ENCODE measurements at places on chromosomes 7 and 10.

DNA sequence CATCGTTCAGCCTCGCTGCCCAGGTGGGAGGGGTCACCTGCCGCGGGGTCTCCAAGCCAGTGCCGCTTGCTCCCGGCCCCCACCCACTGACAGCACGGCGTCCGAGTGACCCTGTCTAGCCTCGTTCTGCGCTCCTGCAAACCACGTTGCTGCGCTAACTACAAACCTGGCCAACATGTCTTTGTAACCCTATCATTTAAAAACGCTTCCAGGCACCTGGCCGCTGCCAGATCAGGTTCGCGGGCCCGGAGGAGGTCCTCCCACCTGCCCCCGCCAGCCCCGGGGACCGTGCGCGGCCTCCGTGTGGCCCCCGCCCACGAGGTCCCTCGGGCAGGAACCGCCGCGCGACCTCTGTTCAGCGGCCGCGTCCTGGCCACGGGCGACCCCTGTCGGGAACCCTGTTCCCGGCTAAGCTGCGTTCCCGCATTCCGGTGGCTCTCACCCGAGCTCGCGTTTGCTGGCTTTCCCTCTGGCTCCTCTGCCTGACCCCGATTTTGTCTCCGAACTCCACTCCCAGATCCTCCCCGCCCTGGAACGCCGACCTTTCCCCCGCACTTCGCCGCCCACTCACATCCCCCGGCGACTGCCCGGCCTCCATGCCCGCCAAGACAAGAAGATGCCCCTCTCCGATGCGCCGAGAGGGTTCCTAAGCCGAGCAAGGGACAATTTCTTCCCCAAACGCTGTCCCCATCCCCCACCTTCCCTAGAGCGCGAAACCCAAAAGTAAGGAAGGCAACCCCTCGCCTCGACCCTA, 2.4 kb downstream of the SFMBT2 start:
- no peak for DNase-seq

DNA sequence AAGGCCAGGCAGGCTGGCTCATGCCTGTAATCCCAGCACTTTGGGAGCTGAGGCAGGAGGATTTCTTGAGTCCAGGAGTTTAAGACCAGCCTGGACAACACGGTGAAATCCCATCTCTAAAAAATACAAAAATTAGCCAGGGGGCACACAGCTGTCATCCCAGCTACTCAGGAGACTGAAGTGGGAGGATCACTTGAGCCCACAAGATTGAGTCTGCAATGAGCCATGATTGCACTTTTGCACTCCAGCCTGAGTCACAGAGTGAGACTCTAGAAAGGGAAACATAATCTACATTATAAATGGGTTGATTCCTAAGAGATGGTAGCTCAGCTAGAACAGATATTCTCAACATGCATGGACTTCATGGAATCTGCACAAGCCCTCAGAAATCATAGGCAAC, 6.3 kb upstream of the LIPF start:
- DNase-seq, result no peak

DNA sequence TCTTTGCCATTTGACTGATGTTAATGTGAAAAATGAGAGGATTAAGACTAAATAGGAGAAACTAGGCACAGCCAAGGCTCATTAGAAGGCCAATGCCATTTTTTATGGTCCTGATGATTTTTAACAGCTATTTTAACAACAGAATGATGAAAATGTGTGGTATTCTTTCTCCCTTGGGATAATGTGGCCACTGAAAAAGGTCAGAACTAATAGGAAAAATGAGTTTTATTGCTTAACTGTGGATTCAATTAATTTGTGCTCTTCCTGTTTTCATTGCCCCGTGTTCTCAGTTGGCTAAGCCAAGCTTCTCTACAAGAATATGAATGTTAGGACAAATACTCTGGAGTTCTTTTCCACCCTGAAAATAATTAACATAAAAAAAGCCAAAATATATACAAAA, 56.6 kb downstream of the BMPER start:
- no peak for DNase-seq

GRCh38 chr10:5844345-5845055, 31.3 kb upstream of the GDI2 start:
- no peak for DNase-seq

GRCh38 chr10:67549390-67549789, 146.6 kb downstream of the CTNNA3 start:
- DNase-seq, result no peak

DNA sequence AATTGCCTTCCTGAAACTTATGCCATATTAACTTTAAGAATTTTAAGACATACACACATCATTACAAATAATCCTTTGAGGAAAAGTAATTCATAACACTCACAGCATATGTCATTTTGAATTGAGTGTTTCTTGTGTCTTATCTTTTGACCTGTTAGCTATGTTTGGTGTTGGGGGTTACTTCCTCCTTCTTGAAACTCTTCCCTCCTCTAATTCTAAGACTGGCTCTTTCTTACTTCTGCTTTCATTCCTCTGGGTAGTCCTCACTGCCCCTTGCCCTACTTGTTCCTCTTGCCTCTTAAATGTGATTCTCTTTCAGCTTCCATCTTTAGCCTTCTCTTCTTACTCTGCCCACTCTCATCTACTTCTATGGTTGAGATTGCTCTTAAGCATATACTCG, 28.3 kb upstream of the PIP4K2A start:
- no peak for DNase-seq

- no peak for DNase-seq
Measured at GRCh38 chr7:152035817-152036216, 10.3 kb downstream of the GALNT11 start.

GRCh38 chr7:12518920-12519681, 51.4 kb upstream of the SCIN start:
- DNase-seq, result no peak

GRCh38 chr10:93600446-93601145, 439 bp downstream of the RBP4 start:
- no peak for DNase-seq

DNA sequence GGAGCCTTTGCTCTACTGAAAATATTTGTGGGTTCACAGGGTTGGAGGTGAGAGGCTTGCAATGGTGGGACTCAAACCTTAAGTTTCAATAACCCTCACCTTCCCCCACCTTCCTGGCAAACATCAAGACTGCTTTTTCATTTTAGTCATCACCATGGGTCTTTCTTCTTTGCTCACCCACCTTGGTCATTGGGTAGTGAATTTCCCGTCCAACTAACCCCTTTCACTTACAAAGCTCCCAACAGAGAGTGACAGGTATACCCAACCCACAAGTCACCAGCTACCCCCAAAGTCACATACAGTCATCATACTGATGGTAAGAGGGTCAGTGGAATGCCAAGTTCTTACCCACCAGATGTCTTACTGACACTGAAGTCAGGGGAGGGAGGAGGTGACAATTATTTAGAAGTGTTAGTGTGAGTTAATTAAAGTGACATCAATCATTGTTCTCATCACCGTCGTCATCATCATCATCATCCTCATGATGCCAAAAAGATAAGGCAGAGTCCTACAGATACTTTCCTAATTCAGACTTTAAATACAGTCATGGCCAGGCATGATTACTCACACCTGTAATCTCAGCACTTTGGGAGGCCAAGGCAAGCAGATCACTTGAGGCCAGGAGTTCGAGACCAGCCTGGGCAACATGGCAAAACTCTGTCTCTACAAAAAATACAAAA, 49.0 kb downstream of the PIK3AP1 start:
- no peak for DNase-seq

GRCh38 chr7:81707196-81707595, 62.7 kb downstream of the HGF start:
- no peak for DNase-seq

DNA sequence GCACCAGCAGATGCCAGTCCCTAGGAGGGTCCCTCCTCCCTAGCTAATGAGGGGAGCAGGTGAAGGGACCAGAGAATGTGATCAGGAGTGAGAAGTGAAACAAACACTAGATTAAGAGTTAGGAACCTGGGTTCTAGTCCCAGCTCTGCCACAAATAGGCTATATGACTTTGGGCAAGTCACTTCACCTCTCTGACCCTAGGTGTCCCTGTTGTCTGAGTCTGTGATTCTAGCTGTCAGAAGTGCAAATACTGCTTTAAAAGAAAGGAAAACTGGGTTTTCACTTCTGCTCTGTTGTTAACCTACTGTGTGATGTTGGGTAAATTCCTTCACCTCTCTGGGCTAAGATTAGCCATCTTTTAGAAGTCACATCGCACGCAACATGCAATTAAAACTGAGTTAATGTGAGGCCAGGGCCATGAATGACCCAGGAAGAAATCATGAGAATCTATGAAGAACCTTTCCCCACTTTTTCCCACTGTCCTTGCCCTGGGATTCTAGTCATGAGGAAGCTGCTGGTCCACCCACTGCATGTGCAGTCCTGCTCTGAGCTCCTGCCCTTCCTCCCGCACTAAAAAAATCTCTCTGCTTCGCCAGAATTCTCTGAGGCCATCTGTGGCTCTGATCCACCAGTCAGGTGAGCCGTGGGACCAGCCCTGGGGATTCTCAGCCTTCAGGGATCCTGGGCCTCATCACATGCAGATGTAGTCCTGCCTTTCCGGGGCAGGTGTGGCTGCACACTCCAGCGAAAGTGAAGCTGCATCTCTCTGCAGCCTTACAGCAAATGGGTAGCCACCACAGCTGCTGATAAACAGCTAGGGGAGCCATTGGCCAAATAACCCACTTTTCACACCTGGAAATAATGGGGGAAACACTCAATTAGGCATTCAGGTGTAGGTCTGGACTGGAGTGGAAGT, 181.7 kb downstream of the PLXNA4 start:
- DNase-seq, result no peak

GRCh38 chr7:33452805-33453502, 323.6 kb downstream of the BBS9 start:
- no peak for DNase-seq

- DNase-seq, result no peak
Measured at GRCh38 chr7:83677180-83677866, 28.4 kb upstream of the SEMA3E start.

DNA sequence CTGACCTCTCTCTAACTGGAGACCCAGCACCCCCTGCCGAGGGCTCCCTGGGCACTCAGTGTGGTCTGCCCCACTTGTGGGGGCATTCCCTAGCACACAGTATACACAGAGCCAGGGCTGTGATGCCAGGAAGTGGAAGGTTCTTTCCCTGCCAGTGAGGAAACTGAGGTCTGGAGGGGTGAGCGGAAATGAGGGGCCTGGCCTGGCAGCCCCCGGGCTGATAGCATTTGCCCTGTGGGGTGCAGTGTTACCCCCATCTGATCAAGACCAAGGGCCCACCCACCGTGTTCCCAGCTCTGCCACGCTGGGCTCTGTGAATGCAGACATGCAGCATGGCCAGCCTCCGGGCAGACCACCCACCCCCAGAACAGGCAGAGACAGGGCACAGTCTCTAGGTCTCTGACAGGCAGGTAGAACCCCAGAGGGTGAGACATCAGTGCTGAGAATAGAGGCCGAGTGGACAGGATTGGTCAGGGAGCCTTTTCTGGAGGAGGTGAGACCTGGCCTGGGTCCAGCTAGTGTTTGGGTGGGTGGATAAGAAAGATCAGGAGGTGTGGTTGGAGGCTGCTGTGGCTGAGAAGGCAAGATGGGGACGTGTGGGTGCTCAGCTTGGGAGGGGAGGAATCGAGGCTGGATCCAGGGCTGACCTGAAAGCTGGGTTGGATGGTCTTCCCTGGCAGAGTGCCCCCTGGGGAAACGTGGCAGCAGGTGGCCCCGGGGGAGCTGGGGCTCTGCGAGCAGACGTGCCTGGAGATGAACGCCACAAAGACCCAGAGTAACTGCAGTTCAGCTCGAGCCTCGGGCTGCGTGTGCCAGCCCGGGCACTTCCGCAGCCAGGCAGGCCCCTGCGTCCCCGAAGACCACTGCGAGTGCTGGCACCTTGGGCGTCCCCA, 10.8 kb upstream of the ZNF862 start:
- DNase-seq, result no peak

DNA sequence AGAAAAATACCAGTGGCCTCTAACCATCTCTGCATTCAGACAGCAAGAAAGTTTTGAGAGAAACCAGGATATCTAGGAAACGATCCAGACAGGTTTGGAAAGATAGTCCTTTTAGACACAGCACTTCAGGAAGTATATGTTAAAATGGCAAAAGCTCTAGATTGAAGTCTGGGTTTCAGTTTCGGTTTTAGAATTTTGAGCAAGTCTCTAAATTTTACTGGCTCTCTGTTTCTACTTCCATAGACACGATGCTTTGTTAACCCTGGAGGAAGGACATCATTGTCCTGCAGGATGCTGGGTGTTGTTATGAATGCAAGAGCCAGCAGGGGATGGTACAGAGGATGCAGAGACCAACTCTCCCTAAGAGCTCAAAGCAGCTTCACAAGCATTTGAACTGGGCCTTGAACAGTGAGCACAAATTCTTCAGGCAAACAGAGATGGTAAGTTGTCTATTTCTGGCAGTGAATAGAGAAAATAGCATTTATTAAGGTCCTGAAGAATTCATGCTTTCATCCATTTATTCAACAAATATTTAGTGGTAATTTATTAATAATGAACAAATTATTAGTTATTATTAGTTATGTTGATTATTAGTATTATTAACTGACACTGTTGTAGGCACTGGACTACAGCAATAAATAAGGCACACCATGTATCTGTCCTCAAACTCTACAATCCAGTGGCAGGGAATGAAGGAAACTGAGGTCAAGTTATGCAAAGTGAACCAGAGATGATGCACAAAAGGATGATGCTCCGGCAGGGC, 152.7 kb upstream of the NRP1 start:
- DNase-seq, result no peak

DNA sequence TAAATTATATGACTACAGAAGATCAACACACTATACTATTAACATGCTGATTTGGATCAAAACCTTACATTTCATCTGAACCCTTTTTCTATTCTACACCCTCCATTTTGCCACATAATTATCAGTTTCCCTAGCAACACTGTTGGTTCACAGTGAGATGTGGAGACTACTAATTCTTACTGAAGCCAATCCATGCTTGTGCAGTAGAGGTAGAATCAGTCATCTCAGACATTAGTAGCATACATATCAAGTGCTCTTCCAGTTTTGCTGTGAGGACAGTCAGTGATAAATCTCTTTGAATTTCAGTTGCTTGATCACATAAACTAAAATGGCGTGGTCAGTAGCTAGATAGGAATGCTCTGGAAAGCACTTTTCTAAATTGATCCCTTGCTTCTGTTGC, 70.3 kb downstream of the PON1 start:
- DNase-seq, result no peak

- DNase-seq, result no peak
Measured at GRCh38 chr10:6624392-6624791, 44.3 kb upstream of the PRKCQ start.
